ENCODE measurements at places on chromosomes 2 and 18.

DNA sequence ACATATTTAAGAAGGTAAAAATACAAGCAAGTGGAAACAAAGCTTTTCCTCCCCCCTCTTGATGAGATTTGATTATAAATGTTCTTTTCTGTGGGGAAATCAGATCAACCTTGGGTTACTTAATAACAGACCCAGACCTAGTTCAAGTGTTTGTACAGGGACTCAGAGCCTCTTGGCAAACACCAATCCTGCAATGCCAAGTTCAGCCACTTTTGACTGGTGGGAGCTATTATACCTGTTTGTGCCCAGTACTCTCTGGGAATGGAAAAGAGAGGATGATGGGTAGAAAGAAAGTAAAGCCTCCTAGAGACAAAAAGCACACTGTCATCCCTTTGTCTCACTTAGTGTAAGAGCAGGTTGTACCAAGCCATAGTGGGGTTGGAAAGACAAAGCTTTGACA is 63.8 kb upstream of the EPHA4 start:
- no peak for DNase-seq

DNA sequence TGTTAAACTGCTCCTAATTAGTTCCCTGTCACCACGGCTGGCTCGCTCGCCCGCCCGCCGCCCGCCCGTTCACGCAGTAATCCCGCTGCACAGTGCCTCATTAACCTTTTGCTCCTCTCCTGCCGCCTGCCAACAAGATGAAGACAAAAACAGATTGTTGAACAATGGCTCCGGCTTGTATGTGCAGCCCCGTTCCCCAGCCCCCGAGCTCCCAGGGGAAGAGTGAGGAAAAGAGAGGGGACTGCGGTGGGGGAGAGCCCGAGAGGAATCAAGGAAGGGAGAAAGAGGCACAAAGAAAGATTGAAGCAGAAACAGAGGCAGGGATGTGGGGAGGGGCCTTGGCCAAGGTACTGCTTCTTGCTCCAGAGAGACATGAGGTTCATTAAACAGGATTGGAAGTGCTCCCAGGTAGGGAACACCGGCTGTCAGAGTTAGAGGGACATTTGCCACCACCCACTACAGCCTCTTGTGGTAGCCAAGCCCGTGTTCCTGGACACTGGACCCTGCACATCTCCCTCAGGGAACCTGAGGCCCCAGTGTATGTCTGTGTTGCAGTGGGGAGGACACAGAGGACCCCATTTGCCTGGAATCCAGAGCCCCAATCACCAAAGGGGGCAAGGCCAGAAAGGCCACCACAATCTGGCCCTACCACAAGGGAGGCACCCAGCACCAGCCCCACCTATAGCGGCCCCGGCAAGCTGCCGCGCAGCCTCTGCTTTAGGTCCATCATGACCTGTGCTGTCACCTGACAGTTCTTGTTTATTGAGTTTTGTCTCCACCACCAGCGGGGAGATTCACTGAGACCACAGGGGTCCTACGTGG is 38.1 kb downstream of the EMX1 start:
- no peak for DNase-seq

- DNase-seq: no peak
These were observed 91.9 kb upstream of the TPO start for GRCh38 chr2:1321321-1321720.

DNA sequence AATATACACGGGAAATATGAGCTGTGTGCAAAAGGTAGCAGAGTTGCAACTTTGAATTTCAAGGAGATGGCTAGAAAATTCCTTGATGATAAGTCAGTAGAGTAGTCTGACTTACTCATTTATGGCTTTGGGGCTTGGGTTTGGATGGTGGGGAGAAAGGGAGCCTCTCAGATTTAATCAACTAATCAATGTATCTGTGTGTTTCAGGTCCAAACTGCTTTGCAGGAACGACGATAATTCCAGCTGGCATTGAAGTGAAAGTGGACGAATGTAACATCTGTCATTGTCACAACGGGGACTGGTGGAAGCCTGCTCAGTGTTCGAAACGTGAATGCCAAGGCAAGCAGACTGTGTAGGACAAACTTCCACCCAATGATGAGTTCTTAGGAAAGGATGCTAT is 164.6 kb downstream of the VWC2L start:
- no peak for DNase-seq

GRCh38 chr2:81437456-81438000 is 1133.0 kb upstream of the LRRTM1 start:
- DNase-seq: no peak

GRCh38 chr2:239394346-239394945 is 6.4 kb downstream of the HDAC4 start:
- no peak for DNase-seq

DNA sequence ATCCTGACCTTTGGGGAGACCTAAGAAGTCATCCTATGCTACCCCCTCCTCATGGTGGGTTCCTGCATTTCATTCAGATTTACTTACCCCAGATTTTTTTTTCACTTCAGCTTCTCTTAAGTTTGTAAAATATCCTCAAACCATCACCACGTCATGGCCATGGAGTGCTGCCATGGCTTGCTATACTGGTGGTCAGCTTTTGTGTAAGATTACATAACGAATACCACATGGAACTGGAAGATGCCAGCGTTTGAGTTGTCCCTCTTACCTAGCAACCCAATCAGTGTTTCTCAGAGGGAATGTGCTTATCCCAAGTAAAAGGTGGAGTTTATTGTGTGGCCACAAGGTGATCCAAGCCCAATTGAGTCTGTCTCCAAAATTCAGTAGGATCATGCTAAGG is 148.6 kb upstream of the ALPP start:
- DNase-seq: no peak

DNA sequence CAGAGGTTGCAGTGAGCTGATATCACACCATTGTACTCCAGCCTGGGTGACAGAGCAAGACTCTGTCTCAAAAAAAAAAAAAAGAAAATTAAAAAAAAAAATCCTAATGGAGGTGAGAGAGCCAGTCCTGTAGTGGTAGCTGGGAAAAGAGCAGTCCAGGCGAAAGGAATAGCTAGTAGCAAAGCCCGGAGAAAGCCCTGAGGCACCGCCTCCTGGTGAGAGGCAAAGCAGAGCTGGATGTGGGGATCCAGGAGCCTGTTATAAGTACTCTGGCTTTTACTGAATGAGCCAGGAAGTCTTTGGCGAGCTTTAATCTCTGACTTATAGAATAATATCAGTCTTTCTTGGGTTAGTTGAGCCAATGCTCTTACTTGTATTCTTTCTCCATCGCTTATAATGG is 6.6 kb upstream of the KLHL23 start:
- no peak for DNase-seq

GRCh38 chr2:158715357-158715756 is 79.8 kb upstream of the DAPL1 start:
- no peak for DNase-seq

DNA sequence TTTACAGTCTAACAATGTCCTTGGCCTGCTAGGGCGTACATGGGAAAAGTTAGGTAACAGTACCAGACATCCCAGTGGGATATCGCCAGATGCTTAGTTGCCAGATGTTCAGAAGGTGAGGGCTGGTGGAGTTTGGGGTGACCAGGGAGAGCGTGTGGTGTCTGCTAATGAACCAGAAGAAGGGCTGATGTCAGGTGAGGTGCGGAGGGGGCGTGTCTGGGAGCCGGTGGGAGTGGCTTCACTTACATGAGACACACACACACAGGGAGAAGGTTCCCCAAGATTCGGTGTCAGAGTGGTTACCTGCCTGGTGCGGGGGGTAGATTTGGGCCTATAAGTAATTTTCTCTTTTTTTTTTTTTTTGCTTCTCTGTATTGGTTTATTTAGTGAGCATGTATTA is 12.2 kb downstream of the RAB31 start:
- DNase-seq: no peak

DNA sequence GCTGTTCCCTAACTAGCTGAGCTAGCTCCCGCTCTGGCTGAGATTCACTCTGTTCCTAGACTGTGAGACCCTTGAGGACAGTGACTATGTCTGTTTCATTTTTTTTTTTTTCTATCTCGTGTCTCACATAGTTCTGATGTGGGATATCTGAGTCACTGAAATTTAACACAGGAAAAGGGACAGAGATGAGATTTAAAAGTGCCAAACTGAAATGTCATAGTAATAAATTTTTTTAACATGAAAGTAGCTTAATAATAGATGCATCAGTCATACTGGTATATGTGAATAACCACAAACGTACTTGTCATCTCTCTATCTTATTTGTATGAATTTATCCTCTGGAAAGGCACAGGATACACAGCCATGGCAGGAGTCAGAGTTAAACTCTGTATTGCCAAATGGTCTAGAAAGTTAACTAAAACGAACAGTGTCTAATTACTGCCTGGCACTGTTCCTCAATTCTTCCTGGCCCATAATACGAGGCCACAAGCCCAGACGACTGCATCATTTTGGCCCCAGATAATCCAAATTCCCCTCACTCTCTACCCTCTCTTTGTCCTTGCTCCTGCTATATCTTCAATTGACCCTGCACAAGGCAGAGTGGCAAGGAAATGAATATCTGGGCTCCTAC is 87.5 kb downstream of the SATB2 start:
- DNase-seq: no peak

DNA sequence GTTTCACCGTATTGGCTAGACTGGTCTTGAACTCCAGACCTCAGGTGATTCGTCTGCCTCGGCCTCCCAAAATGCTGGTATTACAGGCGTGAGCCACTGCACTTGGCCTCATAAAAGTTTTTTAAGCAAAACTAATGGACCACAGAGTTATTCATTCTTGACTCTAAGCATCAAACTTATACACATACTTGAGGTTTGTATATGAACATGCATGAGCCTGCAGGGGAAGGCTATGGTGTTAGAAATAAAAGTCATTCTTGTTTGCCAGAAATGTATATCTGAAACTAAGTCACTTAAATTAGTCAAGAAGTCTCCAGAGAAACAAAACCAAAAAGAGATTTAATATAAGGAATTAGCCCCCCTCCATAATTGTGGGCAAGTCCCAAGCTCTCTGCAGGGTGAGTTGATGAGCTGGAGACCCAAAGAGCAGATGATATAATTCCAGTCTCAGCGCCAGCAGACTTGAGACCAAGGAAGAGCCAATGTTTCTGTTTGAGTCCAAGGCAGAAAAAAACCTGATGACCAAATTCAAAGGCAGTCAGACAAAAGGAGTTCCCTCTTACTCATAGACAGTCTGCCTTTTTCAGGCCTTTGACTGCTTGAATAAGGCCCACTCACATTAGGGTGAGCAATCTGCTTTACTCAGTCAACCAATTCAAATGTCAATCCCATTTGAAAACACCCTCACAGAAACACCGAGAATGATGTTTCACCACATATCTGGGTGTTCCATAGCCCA is 69.0 kb upstream of the DSG1 start:
- no peak for DNase-seq

GRCh38 chr2:56656826-56657225 is 473.0 kb downstream of the CCDC85A start:
- no peak for DNase-seq

DNA sequence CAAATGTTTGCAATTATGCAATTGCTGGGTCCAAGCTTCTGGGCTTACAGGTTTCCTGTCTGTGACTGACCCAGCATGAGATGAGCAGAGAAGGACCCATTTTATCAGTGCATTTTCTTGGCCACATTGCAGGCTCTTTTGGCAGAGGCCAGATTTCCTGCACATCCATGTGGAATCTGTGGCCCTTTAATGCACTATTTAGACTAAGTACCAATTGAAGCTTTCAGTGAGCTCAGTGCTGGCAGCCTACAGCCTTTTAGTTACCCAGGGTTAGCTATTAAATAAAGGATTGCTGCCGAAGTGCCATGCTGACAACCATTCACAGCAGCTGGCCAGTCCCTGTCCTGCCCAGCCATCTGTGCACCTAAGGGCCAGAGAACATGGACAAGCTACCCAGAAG is 165.0 kb downstream of the ANKRD30B start:
- DNase-seq: no peak

- DNase-seq: no peak
These were observed 4.9 kb downstream of the TMEM17 start for GRCh38 chr2:62501069-62501468.

DNA sequence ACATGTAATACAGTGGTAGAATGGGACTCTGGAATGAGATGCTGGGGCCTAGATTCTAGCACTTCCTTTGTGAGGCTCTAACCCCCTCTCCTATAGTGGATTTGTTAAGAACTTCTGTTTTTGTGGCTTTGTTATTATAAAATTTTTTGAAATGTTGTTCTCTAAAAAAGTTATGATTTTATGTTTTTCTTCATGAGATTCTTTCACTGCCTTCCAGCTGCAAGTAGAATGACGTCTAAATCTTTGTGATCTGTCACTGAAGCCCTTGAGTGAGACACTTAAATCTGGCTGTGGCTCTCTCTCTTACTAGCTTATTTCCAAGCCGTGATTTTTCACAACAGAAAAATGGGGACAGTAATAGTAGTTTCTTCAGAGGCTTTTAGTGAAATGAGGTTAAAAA is 1.6 kb downstream of the CASP8 start:
- no peak for DNase-seq

DNA sequence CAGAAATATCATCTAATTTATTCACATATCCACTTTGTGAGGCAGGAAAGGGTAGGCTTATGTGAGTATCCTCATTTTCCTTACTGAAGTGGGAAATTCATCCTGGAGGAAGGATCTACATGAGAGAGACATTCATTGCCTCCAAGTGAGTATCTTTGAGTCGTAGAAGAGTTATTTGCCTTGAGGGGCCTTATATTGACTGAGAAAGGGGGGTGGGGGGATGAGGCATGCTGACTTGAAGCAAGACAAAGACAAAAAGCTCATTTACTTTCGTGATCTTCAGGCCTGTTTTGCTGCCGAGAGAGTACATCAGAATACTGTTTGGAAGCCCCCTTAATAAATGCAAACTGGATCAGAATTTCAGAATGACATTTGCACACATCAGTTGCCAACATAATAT is 17.6 kb upstream of the NEDD4L start:
- no peak for DNase-seq

DNA sequence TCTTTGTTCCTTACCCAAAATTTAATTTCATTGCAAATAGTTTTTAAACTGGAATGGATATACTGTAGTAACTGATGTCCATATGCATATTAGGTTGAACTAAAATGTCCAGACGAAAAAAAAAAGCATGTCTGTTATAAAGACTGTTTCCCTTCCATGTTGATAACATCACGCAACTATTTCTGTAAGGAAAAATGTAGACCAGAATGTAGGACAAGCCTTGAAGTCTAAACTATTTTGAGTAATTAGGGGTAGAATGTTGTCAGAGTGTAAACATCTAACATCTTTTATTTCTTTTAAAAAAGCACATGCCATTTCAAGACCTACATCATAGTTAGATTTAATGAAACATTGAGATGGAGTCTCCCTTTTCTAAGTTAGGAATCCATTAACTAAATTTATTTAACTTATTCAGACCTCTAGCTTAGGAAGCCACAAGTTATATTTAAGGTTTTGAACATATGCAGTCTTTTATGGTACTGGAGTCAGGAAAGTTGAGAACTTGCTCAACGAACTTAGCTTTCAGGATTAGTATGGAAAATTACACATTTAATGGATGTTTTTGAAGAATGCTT is 7.9 kb downstream of the CALCRL start:
- no peak for DNase-seq

Data from stimulated activated CD4-positive, alpha-beta T cell treated with anti-CD3 and anti-CD28 coated beads, Interleukin-4, amount 100 ng/mL, for 24 hours (primary cell).